Foreskin keratinocyte (primary cell): ENCODE measurements at places on chromosomes 2 and 18. TPM values are rescaled to one million over a fixed set of nuclear protein-coding genes. Genes with fewer than 3 reads are reported as not detected.

The SULT1C2 gene
- not detected in 2 replicates for total RNA-seq

The RND3 gene
- 60.8 and 61.3 TPM in 2 replicates for total RNA-seq

The AKAIN1 gene
- not detected in 2 replicates for total RNA-seq

The ERBB4 gene
- not detected in 2 replicates for total RNA-seq

GRCh38 chr18:46452820-46453219, 204.2 kb downstream of the LOXHD1 start:
- DNase-seq = peak; percentile 63

DNA sequence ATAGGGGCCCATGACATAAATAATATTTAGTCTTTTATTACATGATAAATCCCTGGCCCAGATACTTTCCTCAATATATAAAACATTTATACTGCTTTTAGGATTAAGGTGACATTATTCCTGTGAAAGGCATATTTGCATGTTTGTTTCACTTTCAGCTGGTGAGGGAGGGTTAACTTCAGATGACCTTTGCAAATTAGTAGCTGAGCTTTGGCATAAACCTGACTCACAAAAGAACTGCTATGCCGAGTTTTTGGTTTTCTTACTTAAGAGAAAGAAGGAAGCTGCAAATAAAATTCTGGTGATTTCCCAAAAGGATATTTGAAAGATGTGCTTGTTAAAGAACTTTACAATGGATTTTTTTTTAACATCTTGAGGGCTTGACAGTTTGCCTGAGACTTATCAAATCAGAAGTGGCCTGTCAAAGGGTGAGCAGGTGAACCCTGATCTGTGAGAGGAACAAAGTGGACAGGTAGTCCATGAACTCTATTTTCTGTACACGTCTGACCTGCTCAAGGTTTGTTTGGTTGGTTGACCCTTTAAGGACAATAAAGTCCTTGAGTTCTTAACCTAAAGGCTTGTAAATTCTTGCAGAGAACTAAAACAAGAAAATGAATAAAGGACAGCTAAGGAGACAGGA, 93.5 kb downstream of the FAM124B start:
- no peak for DNase-seq

The HOXD10 gene
- total RNA-seq = not detected in 2 replicates

- no peak for DNase-seq
Measured at GRCh38 chr2:143771939-143772338, 642.7 kb downstream of the ARHGAP15 start.

The CAPN14 gene
- 0.31 and 0.35 TPM in 2 replicates for total RNA-seq

DNA sequence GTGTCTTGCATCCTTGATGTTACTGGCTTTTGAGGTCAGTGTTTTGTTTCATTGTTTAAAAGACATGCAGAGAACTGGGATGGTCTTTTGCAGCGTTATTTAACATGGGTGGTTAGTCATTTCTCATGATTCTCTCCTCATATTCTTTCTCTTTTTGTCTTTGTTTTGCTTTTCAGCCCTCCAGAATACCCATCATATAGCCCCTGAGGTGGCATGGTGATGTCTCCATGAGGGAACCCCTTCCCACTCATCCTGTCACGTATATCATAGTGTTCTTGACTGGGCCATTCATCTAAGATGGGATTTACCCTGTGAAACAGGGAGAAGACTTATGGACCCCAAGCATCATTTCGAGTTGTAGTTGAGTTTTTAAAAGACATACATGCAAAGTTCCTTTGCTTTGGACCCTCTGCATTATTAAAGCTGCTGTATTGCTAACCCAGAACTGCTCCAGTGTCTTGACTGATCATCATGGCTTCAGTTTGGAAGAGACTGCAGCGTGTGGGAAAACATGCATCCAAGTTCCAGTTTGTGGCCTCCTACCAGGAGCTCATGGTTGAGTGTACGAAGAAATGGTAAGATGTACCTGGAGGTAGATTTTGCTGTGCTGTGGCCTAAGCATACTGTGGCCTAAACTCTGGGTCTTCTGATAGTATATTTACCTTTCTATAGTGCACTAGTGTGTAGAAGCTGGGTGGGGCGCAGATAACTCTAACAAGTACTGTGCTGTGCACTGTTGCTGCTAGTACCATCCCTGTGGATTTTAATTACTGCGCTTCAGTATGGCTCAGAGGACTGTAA, 1.4 kb downstream of the EHBP1 start:
- DNase-seq = no peak

DNA sequence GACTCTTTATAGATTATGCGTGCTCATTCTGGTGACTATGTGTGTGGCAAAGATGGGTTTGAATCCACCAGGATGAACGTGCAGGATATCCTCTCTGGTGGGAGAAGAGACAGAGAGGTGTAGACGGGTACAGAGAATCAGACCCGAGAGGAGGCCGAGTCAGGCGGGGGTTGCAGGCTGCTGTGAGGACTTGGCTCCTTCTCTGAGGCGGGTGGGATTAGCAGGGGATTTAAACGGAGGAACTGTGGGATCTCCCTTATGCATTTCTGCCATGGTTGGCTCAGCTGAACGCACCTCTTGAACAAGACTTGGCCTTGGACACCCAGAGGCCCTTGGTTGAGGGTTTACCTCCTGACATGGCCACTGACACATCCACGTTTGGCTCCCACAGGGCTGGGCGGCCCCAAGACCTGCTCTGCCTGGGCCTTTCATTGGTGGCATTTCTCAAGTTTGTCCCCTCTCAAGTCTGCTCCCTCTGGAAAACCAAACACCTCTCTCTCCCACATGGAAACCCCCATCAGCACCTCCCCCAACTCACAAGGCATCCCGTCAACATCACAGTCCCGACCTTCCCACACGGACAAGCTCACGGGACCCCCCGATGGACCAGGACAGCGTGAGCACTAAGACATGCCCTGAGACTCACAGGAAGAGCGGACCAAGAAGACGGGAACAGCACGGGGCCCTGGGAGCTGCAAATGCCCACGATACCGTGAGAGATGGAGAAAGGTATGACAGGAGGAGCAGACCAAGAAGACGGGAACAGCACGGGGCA, 158.3 kb downstream of the RTP5 start:
- no peak for DNase-seq

The CPO gene
- total RNA-seq = not detected in 2 replicates

- DNase-seq = no peak
Measured at GRCh38 chr2:138010890-138011289, 46.6 kb downstream of the HNMT start.

DNA sequence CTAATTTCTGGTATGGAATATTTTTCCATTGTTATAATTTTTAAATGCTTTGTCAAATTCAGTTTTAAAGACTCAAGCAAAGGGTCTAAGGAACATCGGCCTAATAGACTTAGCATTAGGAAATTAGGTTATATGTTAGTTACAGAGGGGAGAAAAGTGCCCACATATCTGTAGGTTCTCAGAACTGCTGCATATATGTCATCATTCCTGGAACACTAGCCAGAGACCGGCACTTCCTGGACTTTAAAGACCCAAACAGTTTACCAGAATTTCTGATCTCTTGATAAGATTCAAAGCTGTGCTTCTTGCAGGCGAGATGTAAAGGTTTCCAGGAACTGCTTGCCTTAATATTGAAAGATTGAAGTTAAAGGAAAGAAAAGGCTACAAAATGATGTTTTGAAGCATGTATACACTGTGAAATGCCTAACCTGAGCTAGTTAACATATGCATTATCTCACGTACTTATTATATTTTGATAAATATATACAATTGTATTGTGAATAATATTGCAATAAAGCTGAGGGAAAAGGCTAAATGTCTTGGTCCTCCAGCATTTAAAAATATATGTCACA, 993.6 kb downstream of the LRP1B start:
- no peak for DNase-seq

DNA sequence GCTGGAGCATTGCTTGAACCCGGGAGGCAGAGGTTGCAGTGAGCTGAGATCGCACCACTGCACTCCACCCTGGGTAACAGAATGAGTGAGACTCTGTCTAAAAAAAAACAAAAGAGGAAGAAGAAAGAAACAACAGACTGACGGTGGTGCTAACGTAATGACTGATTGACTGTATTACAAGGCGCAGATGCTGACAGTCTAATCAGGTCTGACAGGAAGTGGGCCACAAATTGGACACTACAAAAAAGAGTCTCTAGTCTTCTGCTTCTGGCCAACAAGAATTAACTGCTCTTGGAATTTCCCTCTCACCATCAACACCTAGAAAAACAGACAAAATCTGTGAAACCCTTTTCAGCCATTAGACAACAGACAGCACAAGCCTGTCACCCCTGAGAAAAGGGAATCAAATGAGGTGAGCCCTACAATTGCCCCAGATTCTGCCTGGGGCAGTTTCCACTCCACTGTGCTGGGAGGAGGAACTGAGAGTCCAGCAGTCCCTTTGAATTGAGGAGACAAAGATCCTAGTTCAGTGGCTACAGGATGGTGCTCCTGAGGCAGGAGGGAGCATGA, 43.3 kb downstream of the SNED1 start:
- DNase-seq = no peak

The PKDCC gene
- total RNA-seq = not detected in 2 replicates

DNA sequence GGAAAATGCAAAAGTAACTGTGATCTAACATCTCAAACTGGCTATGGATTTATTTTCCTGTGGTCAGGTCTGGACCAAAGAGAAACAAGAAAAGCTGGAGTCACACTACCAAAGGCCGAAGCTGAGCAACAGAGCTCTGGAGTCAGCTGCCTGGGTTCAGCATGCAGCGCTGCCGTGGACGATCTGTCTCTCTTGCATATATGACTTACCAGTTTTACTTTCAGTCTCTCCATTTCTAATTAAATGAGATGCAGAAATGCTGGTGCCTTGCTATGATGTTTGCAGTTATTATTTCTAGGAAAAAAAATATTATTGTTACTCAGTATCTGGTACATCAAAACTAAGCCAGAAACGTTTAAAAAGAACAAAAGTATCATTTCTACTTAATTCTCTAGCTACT, 813.2 kb downstream of the RNF144A start:
- no peak for DNase-seq

GRCh38 chr2:174614261-174614660, 16.7 kb upstream of the WIPF1 start:
- peak; percentile 80 for DNase-seq

The PID1 gene
- 7.7 and 8.6 TPM in 2 replicates for total RNA-seq

DNA sequence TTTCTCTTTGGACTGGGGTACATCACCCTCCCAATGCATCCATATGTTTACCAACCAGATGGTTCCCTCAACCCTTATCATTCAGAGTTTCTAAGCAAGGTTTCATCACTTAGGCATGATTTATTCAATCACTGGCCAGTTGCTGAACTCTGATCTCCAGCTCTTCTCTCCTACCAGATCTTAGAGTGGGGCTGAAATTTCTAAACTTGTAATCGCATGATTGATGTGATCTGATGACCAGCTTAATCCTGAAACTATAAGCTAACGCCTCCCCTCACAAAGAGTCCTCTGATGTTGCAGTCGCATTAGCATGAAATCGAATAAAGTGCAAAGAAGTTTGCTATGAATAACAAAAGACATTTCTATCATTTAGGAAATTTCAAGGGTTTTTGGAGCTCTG, 1082.0 kb downstream of the DPP10 start:
- DNase-seq = no peak

The KIAA2012 gene
- not detected in 2 replicates for total RNA-seq

The FKBP1B gene
- 15.2 and 16.7 TPM in 2 replicates for total RNA-seq

The SERPINB13 gene
- 5.9 and 6.0 TPM in 2 replicates for total RNA-seq

The PDCL3 gene
- total RNA-seq = 23.4 and 27.5 TPM in 2 replicates

- DNase-seq = no peak
Measured at GRCh38 chr2:211203986-211204385, 647.6 kb downstream of the CPS1 start.

- DNase-seq = peak; percentile 58
Measured at GRCh38 chr2:106143495-106144215, 50.4 kb downstream of the UXS1 start.

The VWC2L gene
- not detected in 2 replicates for total RNA-seq

DNA sequence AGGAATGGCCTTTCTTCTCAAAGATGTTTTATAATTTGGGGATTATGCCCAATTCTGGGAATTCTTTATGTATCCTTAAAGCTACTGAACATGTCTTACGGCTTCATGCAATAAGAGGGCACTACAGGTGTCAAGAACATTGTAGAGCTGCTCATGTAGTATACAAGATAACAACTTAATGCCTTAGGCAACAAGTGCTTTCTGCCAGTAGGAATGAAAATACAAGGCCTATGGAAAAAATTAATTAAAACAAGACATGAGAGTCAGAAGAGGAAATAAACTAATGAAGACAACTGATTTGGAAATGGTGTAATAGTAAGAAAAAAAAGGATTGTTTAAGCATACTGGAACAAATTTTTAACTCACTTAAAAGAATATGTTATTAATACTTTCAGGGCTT, 27.3 kb downstream of the GREB1L start:
- no peak for DNase-seq

- DNase-seq = peak; percentile 77
Measured at GRCh38 chr2:68027959-68028358, 34.8 kb downstream of the C1D start.

DNA sequence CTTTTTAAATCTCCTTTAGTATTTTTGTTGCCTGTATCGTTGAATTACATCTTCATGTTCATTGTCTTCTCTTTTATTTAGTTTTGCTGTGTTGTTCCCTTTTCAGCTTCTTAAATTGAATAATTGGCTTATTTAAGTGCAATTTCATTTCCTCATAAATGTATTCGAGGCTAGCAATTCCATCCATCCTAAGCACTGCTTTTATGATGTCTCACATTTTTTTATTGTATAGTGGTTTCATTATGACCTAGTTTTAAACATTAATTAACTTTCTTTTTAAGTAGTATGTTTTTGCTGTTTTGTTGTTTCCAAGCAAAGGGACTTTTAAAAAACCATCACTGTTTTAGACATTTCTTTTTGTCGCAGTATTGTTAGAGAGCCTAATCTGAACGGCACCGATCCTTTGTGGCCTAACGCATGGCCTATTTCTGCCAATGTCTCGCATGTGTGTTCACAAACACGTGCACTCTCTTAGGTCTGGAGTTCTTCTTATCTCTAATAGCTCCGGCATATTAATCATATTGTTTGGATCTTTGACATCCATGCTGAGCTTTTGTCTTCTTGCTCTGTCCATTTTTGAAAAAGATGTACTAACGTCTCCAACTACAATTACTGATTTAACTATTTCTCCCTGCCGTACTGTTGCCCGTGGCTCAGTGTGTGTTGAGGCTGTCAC, 59.6 kb upstream of the ZNF516 start:
- DNase-seq = no peak

- no peak for DNase-seq
Measured at GRCh38 chr2:215401896-215402379, 33.9 kb downstream of the FN1 start.

DNA sequence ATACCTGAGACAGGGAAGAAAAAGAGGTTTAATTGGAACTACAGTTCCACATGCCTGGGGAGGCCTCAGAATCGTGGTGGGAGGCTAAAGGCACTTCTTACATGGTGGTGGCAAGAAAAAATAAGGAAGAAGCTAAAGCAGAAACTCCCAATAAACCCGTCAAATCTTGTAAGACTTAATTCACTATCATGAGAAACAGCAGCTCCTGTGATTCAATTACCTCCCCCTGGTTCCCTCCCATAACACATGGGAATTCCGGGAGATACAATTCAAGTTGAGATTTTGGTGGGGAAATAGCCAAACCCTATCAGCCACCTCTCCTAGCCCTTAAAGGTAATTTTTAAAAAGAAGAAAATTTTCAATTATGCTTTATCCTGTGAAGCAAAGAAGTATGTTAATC, 728.8 kb downstream of the RNF144A start:
- DNase-seq = no peak
